ENCODE measurements at places on chromosomes 11 and 22.

DNA sequence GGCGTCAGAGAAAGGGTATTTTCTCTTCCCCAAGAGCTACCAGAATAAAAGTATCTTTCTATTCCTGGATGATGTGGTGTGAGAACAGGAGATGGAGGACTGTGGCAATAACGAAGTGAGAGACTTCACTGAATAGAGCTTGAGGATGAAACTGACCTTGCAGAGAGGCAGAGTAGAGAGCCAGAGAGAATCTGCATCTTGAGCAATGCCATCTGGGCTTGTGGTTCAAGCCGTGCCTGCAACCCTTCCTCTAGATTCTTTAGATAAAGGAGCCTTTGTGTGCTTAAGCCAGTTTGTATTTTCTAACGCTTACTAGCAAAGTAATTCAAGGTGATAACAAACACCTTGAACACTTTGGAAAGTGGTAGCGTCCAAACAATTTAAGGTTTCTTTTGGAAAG, 2.2 kb downstream of the ME3 start:
- DNase-seq, result no peak

DNA sequence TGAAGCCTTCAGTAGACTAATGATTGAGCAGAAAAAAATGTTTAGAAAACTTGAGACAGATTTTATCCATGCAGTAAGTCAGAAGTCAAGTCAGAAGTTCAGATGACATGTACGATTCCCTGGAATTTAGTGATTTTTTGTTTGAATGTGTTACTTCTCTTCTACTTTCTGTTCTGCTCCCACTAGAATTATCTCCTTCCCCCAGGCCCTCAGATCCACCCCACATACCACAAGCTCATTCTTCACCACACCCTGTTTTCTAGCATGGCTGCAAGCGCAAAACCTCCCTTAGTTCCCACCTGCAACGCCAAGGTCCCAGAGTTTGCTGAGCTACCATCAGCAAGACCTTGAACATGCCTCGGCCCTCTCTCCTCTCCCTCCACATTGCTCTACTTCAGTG, 64.1 kb downstream of the KCNJ1 start:
- no peak for DNase-seq

- no peak for DNase-seq
Measured at GRCh38 chr11:75133976-75134375, 16.9 kb upstream of the SLCO2B1 start.

GRCh38 chr11:119352857-119353260, 6.4 kb upstream of the MFRP start:
- no peak for DNase-seq

DNA sequence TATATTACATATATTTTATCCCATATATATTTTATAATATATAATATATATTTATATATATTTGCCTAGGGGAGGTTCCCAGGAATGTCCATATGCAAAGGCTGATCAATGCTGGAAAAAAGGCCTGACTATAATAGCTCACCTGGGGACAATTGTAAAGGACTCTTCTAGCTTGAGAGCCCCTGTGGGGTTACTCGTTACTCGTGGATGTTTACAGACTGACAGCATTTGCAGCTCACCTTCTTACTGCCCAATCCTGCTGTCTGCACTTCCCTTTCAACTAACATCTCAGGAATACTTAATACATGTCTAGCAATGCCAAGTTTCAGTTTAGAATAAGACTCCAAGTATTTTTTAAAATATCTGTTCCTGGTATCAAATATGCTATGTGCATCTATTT, 1365.4 kb upstream of the RAG2 start:
- no peak for DNase-seq

- DNase-seq, result no peak
Measured at GRCh38 chr22:28424427-28425080, 255.1 kb downstream of the TTC28 start.

- no peak for DNase-seq
Measured at GRCh38 chr22:17496841-17497240, 66.5 kb upstream of the SLC25A18 start.

- DNase-seq, result no peak
Measured at GRCh38 chr11:16278979-16279378, 77.4 kb downstream of the SOX6 start.

DNA sequence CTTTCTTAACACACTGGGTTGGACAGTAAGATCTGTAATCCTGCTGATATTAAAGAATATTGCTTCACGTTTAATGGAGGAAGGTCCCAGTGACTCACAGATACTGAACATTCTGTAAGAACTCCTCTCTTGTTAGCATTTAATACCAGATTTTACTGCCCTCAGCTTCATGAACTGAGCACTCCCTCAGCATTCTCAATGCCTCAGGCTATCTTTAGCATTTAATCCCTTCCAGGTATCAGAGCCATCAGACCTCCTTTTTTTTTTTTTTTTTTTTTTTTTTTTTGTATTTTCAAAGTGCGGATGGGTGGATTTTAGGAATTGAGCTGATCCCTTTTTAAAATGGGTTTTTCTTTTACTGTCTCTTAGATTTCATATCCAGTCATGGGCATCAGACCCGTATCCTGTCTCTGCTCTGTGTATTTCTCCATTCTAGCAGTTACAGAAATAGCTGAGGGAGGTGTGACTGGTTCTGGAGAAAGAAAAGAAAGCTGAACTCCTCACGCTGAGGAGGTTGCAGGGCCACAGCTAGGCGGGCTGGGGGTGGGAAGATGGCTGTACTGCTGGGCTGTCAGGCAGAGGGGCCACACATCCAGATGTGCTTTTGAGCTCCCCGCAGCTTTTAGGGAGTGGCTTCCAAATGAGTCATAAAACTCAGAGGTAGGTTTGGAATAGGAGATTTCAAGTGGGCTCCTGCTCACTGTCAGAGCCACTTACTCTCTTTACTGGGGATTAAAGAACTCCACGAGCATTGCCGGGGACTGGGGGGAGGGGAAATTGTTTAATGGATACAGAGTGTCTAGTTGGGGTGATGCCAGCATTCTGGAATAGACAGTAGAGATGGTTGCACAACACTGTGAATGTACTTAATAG, 97.0 kb downstream of the SYT9 start:
- no peak for DNase-seq

DNA sequence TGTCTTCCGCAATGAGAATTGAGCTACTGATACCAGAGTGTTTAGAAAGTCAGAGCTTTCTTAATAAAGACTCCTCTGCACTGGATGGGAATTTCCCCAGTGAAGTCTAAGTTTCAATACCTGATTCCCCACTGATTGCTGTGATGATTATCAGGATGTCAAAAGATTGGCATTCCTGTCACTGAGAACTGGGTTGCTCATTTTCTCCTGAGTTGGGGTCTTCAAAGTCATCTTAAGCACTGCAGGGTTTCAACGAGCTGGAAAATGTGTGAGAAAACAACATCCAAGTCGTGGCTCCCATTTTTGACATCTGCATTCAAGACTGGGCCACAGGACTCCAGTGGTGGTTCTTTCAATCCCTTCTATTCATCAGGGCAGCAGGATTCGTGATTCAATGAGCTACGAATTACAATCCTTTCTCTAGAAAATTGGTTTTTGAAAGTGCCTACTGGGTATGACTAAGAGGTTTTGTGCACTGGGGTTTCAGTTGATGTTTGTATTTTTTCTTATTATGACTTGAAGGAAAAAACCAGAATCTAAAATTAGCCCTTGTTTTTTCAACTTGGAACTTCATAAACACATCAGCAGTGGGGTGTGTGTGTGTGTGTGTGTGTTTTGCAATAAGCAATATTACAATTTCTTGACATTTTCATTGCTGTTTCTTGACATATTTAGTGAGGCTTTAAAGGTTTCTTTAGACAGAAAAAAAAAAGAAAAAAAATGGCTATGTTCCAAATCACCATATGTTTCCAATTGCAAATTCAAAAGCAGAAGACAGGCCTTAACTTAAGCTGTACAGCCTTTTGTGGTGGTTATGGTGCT, 233.0 kb downstream of the FAM76B start:
- no peak for DNase-seq

GRCh38 chr11:94132152-94132558, 3.5 kb downstream of the PANX1 start:
- no peak for DNase-seq

DNA sequence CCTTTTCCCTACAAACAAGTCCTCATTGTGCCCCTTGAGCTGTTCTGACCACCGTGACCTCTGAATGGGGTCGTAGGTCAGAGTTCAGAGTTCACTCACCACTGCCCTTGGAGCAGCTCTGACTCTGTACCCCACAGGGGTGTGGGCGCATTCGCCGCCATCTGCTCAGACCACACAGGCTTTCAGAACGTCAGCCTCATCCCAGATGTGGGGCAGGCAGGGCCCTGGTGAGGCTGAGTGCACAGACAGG, 14.8 kb upstream of the MUC5B start:
- no peak for DNase-seq

GRCh38 chr11:76007166-76007565, 192.2 kb downstream of the UVRAG start:
- DNase-seq, result no peak

- no peak for DNase-seq
Measured at GRCh38 chr22:44391015-44391414, 78.3 kb upstream of the SHISAL1 start.

- DNase-seq, result no peak
Measured at GRCh38 chr11:122572592-122572991, 82.9 kb upstream of the UBASH3B start.

GRCh38 chr11:118870396-118871343, 13.0 kb upstream of the CXCR5 start:
- no peak for DNase-seq

DNA sequence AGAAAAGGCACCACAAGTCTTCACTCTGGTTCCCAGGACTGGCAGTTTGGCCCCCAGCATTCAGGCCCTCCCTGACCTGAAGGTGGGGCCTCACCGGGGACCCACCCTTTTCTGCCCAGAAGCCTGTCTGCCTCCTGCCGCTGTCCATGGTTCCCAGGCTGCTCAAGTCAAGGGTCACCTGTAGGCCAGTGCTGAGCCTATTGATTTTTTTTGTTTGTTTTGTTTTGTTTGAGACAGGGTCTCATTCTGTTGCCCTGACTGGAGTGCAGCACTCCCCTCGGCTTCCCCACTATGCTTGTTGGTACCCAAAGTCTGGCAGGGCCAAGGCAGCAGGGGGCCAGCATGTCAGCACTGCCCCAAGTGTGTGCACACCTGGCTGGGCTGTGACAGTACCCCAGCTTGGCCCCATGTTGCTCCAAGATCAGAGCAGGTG, 11.0 kb upstream of the MED17 start:
- DNase-seq, result no peak

- DNase-seq, result peak; percentile 33
Measured at GRCh38 chr11:30143098-30143705, 87.6 kb upstream of the FSHB start.

GRCh38 chr22:43185860-43186261, 1.1 kb downstream of the TTLL12 start:
- no peak for DNase-seq

DNA sequence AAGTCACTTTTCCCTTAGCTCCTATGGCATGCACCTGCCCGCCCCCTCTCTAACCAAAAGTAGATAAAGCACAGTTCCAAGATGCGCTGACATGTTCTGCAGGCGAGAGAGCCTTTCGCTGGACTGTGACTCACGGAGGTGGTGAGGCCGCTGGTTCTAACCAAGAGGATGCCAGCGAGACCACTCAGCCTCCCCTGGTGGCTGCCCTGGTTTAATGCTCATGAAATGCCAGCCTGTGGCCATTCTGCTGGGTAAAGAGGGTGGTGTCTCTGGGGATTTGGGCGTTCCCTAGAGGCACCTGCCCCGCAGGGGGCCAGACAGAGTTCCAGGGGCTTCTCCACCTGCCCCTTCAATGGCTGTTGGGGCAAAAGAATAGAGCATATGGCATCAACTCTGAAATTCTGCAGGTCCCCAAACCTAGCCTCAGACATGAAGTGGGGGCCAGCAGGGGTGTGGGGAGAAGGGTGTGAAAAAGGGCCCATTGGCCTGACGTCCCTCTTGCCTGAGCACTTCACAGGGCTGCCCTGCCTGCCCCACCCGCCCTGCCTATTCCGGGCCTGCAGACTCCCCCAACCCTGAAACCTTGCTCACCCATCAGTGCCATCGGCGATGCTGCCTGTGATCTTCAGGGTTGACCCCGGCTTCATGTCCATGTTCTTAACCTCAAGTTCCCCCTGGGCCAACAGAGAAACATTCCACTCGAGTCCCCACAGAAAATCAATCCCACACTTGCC, 8.5 kb downstream of the LGALS2 start:
- no peak for DNase-seq

DNA sequence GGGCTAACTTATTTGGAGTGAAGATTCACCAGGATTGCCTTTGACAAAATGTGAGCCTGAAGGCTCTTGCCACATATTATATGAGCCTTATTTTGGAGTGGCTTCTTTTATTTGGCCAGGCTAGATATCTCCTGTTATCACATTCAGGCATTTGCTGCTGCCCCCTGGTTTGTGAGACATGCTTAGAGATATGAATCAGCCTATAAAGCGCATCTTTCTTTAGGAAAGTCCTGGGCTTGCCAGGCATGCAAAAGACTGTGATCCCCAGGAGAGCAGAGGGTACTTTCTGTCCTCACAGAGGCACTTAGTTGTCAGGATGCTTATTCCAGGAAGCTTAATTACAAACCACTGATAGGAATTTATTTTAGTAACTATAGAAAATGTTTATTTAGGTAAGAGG, 333.3 kb downstream of the FAT3 start:
- DNase-seq, result no peak

GRCh38 chr11:69422645-69423044, 58.8 kb upstream of the LINC01488 start:
- no peak for DNase-seq

DNA sequence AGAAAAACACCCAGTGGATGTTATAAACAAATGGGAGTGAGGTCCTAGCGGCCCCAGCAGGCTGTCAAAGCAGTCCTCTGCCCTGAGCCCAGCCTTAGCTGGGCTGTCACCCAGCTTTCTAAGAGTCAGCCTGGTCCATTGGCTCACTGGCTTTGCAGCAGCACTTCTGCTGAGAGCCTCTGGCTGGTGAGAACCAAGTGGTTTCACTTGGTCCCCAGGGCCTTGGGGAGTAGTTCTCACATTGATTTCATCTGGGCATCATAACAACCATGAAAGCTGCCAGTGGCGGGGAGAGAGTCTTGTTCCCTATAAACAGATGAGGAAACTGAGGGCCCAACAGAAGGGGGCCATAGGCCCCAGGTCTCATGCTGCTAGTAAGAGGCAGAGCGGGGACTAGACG, 11.4 kb downstream of the SEC14L6 start:
- no peak for DNase-seq
